SK-N-SH treated with all-trans-retinoic acid at 6 μM for 48 hours (cell line): ENCODE measurements at places on chromosomes 1 and 21.

GRCh38 chr1:60847391-60847790, 235.0 kb upstream of the NFIA start:
- ATAC-seq, result no peak

DNA sequence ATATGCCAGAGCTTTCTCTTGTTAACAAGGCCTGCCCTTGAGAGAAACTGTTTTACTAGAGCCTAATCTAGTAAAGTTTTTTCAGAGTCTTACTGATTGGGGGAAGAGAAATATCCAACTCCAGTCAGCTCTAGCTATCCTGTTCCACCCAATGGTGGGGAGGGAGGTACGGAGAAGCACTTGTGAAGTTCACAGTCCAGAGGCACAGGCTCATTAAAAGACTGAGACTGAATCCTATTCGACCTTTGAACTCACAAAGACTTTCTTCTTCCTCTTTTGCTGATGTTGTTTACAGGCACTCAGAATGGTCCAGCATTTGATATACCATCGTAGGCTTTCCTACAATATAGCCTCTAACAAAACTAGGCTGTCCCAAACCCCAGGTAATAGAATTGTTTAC, 15.5 kb upstream of the SFT2D2 start:
- no peak for ATAC-seq

- no peak for ATAC-seq
These were observed 50.3 kb upstream of the MAP10 start for GRCh38 chr1:232754930-232755329.

DNA sequence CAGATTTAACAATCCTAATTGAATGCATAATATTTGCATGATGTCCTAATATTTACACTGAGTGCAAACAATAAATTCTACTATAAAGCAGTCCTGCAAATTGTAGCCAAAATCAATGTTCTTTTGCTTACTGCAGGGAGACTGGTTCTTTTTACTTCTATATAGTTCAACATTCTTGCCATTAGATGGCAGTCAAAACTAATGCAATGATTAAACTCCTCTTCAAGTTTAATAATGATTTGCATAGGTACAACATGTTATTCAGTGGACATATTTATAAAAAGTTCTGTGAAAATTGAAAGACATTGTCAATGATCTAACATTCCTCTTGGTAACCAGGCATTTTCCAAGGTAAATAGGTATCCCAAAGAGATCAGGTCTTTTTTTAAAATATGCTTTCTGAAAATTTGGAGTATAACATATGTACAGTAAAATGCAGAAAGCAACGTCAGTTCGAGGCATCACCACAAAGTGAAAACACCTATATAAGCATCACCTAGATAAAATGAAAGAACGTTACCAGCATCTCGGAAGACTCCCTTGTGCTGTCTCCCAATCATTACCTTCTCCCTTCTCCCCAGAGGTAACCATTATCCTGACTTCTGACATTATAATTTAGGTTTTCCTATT, 9.8 kb upstream of the FNBP1L start:
- ATAC-seq, result peak; percentile 83

GRCh38 chr1:30920827-30921226, 12.3 kb upstream of the SDC3 start:
- ATAC-seq, result peak; percentile 21; the same call in 1 of the 3 replicates

GRCh38 chr1:152110365-152110859, 4.8 kb downstream of the TCHH start:
- peak; percentile 60 for ATAC-seq

- ATAC-seq, result no peak
These were observed 45.2 kb downstream of the MATN1 start for GRCh38 chr1:30678209-30678608.

DNA sequence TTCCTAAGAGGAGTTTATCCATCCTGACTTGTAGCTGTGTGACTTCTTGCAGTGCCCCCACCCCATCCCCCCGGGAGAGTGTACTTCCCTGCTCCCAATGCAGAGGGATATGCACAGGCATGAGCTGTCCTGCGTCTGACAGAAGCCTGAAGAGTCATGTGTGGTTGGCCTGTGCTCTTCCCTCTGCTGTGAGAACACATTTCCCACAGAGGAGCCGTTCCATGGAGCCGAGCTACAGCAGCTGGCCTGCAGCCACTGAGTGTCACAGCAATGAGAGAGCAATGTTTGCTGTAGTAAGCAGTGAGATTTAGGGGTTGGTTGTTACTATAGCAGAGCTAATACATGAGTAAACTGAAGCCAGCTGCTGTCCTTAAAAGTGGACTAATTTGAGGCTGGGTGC, 22.0 kb downstream of the PARS2 start:
- no peak for ATAC-seq

GRCh38 chr1:86296305-86297205, 99.6 kb downstream of the ODF2L start:
- ATAC-seq, result no peak

- no peak for ATAC-seq
These were observed 176.3 kb downstream of the IER5 start for GRCh38 chr1:181264821-181265220.

DNA sequence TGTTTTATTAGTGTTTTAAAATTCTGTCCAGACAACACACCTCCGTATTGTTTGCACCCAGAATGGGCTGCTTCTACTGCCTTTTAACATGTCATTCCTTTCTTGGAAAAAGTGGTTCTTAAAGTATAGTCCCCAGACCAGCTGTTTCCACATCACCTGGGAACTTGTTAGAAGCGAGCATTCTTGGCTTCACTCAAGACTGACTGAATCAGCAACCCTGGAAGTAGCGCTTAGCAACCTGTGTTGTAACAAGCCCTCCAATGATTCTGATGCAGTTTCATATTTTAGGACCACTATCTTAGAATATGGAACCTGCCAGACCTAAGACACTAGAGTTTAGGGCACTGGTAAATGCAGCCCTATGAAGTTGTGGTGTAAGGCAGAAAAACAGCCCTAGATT, 6.0 kb upstream of the PPIE start:
- no peak for ATAC-seq
